ENCODE measurements at places on chromosomes 4 and X.
A peak's percentile ranks its signal among the peaks of the same experiment; 100 is the strongest.

DNA sequence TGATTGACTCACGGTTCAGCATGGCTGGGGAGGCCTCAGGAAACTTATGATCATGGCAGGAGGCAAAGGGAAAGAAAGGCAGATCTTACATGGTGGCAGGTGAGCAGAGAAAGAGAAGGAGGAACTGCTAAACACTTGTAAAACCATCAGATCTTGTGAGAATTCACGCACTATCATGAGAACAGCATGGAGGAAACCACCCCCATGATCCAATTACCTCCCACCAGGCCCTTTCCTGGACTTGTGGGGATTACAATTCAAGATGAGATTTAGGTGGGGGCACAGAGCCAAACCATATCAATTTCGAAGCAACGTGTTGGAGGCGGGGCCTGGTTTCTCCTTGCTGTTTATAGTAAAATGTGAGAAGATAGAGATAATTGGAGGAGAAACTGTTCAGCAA lies 167.4 kb downstream of the GABRB1 start:
- no peak for DNase-seq

DNA sequence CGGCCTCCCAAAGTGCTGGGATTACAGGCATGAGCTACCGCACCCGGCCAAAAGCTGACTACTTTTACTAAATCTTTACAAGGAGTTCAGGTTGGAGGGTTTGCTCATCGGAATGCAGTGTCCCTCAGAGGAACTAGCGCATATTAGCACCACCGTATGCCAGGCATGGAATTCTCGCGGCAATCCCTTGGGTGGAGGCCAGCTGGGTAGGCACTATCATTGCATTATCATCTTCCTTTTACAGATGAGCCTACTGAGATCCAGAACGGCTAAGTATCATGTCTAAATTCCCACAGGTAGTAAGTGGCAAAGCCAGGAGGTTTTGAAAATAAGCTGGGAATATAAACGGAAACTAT lies 6.1 kb upstream of the CXorf66 start:
- DNase-seq = no peak

DNA sequence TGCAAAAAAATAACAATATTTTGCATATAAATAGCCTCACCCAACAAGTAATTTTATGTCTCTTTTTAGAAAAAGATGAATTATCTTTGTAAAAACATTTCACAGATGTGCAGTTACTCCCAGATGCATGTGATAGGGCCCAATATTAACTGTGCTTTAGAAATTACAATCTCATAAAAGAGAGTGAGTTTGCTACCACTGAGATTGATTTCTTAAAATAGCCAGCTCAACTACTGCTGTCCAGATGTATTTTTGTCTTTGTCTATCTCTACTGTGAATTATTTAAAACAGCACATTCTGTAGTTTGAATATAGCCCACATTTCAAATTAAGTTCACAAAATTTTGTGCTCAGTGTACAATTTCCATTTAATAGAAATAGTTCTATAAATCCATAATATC lies 177.0 kb upstream of the TTC29 start:
- no peak for DNase-seq

DNA sequence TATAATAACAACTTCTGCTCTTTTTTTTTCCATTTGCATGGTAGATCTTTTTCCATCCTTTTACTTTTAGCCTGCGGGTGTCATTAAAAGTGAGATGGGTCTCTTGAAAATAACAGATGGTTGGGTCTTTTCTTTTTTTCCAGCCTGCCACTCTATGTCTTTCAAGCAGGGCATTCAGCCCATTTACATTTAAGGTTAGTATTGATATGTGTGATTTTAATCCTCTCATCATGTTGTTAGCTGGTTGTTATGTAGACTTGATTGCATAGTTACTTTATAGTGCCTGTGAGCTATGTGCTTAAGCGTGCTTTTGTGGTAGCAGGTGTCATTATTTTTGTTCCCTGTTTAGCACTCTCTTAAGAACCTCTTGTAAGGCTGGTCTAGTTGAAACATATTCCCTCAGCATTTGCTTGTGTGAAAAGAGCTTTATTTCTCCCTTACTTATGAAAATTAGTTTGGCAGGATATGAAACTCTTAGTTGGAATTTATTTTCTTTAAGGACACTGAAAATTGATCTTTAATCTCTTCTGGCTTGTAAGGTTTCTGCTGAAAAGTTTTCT lies 326.1 kb downstream of the SH3BGRL start:
- peak; percentile 66 for DNase-seq

DNA sequence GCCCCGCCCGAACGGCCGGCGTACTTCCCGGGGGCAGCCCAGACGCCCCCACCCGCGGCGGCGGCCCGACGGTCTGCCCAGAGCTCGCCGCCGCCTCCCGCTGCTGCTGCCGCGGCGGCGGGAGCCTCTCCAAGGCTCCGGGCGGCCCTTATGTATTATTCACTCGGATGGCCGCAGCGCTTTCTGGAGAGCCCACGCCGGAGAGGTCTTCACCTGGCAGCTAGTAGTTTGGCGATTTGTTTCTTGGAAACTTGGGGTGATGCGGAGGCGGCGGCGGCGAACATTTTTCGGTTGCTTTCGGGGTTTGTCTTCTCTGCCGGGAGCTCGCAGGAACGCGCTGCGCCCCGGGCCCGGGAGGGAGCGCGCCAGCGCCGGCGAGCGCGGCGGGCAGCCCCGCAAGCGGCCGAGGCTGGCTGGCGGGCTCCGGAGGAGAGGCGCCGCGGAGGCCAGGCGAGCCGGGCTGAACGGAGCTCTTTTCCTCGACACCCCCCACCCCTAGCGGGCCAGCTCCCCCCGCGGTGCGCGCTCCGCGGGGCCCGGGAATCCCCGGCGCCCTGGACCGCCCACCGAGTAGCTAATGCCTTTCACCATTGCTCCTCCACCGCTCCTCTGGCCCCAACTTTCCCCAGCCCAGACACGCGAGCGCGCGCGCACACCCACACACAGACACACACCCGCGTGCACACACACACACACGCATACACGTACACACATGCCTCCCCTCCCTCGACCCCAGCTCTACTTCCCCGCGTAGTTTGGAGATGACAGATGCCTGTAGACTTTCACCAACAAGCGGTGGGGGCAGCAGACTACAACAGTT lies 113.5 kb downstream of the DHX15 start:
- DNase-seq = peak; percentile 72

DNA sequence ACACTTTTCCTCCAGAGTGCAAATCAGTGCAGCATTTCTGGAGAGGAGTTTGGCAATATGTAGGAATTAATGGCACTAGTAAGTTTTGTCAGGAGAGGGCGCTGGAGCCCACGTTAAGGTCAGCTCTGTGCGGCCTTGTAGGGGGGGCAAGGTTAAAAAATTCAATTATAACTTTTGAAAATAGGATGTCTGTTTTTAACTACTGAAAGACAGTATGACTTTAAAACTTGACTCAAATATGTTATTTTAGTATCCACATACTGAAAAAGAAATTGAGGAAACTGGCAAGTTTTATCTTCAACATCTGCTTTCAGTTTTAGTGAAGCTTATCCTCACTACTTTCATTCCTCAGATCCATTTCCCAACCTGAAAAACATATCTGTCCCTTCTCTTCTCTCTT lies 30.9 kb upstream of the HSD17B13 start:
- DNase-seq = no peak

GRCh38 chrX:83186632-83187031 lies 321.5 kb upstream of the POU3F4 start:
- no peak for DNase-seq

DNA sequence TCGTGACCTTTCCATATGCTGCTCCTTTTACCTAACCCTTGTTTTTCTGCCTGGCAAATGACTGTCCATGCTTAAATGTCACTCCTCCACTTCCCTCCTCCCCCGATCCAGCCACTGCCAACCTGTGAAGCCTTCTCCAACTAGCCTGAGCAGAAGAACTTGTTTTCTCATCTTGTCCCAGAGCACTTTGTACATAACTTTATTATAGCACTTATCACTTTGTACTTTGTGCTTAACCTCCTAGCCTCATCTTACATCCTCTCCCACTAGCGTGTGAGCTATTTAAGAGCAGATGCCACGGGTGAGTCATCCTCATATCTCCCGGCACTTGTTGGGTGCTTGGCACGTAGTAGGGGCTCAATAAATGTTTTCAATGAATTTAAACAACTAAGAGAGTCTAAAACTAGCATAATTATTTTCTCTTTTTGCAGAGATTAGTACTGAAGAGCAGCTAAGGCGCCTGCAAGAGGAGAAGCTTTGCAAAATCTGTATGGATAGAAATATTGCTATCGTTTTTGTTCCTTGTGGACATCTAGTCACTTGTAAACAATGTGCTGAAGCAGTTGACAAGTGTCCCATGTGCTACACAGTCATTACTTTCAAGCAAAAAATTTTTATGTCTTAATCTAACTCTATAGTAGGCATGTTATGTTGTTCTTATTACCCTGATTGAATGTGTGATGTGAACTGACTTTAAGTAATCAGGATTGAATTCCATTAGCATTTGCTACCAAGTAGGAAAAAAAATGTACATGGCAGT lies 46.9 kb downstream of the XIAP start:
- no peak for DNase-seq

- no peak for DNase-seq
Observed at GRCh38 chrX:135420831-135421230, 913 bp upstream of the SMIM10L2A start.

DNA sequence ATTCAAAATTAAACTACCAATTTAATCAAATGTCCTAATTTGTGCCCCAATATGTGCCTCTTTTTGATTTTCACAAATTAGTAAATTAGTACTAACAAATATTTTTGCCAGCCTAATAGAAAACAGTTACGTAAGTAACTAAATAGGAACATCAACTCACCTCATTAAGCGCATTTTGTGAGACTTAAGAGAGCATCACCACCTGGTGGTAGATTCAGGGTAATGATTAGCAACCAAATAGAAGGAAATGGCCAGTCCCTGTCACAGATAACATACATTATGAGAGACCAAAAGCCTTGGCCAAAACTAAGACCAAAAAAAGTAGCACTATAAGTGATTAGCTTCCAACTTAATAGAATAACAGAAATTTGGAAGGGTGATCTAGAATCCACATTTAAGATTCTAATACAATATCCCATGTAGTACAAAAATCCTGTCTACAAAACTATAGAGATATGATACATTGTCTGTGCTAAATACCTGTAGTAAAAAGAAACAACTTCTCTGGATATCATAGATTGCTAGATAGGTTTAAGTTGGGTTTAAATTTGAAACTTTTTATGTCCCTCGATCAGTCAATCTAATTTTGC lies 46.7 kb downstream of the C4orf46 start:
- DNase-seq = peak; percentile 67

- DNase-seq = peak; percentile 85
Observed at GRCh38 chr4:79575709-79576428, 167.8 kb upstream of the GK2 start.

DNA sequence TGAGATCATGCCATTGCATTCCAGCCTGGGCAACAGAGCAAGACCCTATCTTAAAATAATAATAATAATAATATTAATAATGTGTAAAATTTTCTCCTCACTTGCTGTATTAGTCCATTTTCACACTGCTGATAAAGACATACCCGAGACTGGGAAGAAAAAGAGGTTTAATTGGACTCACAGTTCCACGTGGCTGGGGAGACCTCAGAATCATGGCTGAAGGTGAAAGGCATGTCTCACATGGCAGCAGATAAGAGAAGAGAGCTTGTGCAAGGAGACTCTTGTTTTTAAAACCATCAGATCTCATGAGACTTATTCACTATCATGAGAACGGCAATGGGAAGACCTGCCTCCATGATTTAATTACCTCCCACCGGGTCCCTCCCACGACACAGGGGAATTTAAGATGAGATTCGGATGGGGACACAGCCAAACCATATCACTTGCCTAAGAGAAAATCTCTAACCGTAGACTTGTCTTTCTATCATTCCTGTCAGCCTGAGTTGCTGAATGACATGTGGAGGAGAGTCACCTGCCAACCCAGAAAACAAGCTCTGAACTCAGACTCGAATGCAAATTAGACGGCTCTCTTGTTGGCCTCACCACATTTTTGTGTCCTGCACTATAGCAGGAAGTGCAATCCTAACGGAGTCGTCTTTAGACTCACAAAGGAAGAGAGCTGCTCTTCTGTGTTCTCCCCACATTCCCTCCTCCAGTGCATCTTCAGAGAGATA lies 51.9 kb upstream of the DCTD start:
- DNase-seq = no peak

DNA sequence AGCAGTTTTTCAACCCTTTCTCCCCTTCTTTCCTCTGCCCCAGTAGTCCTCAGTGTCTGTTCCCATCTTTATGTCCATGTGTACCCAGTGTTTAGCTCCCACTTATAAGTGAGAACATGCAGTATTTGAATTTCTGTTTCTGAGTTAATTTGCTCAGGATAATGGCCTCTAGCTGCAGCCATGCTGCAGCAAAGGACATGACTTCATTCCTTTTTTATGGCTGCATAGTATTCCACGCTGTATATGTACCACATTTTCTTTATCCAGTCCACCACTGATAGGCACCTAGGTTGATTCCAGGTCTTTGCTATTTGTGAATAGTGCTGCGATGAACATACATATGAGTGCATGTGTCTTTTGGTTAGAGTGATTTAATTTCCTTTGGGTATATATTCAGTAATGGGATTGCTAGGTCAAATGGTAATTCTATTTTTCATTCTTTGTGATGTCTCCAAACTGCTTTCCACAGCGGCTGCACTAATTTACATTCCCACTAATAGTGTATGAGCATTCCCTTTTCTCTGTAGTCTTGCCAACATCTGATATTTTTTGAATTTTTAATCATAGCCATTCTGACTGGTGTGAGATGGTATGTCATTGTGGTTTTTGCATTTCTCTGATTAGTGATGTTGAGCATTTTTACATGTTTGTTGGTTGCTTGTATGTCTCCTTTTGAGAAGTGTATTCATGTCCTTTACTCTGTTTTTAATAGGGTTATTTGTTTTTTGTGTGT lies 54.6 kb upstream of the ANK2 start:
- DNase-seq = no peak

GRCh38 chr4:80831383-80832361 lies 198.8 kb upstream of the BMP3 start:
- no peak for DNase-seq

DNA sequence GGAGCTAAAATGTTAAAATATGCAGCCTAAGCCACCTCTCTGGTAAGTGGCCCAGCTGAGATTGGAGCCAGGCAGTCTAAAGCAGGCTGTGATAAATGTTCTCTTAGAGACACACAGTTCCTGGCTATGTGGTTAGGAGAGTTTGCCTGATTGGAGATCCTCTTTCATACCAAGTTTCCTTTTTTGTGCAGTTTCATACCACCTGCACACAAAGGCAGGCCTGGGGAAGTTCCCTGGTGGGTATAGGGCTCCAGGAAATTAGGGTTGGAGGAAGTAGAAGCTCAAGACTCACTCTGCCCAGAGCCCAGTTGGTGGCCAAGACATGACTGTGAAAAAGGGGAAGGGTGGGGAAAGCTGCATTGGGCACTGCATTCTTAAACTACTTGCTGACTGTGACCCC lies 16.9 kb downstream of the CYBB start:
- no peak for DNase-seq

GRCh38 chrX:100647095-100647494 lies 3.1 kb downstream of the SRPX2 start:
- DNase-seq = no peak
